Stimulated activated CD8-positive, alpha-beta memory T cell treated with anti-CD3 and anti-CD28 coated beads, Interleukin-7, amount 100 ng/mL, for 48 hours (primary cell): ENCODE measurements at places on chromosomes 5 and 9.

DNA sequence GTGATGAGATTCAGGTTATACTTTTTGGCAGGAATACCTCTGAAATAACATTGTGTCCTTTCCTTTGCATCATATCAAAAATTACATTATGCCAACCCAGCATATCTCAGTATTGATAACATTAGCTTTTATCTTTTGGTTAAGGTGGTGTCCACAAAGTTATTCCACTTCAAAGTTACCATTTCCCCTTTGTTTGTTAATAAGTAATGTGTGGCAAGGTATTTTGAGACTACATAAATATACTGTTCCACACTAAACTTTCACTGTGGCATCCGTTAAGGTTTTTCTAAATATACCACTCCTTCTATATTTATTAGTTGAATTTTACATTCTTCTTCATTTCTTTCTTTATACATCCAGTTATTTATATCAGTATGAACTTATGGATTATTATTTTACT lies 14.1 kb upstream of the ARHGEF37 start:
- DNase-seq, result no peak

GRCh38 chr9:76037587-76038225 lies 147.2 kb downstream of the PCSK5 start:
- DNase-seq, result no peak

- DNase-seq, result no peak
Observed at GRCh38 chr9:88072831-88073375, 65.4 kb downstream of the SPATA31C2 start.

DNA sequence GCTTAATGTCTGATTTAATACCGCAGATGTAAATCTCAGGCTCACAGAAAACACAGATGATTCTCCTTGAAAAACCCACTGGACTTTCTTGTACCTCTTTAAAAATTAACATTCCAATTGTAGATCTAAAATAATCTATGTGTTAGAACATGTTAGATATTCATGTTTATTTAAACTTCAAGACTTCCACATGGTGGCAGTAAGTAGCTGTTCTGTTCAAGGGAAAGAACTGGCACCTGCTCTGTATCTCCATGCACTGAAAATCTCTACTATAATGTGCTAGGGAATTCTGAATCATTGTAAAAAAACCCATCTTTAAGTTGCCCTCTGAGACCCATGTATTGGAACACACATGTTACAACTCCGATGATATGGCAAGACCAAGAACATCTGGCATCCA lies 366.9 kb downstream of the DMRTA1 start:
- no peak for DNase-seq

DNA sequence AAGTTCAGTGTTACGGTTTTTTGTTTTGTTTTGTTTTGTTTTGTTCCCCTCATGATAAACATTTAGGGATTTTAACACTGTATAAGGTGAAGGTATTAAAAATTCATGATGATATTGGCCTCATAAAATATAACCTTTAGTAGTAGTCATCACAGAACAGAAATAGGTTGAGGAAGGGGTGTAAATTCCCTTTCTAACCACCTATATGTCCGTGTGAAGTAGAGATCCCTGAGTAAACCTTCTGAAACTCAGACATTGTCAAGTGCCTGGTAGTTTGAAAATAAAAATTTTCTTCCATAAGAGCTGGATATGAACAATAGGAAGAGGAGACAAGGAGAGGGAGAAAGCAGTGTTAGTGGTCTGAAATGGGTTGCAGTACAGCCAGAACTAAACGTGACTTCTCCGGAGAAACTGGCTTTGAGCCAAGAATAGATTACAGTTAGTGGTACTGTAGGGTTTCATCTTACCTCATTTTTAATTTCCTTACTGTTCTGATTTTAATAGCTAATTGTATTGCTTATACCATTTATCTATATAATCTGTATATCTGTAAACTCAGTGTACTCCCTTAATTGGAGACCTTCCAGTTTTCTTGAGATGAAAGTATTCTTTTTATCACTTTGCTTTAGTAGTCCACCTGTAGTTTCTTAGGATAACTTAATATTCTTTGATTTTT lies 18.3 kb downstream of the UGCG start:
- no peak for DNase-seq

DNA sequence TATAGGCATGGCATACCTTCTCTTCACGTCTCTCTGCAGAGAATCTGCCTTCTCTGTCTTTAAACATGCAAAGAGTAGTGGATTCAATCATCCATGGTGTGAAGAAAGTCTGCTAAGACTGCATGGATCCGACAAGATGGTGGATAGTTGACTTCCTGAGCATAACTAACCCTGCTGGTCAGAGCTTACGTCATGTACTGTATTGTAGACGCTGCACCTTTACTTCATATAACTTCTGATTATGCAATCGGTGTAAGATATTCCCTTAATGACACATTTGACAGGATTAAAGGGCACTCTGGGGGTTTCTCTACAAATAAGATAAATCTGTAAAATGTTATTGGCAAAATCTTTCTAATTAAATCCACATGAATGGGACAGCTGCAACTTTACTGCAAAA lies 240.3 kb upstream of the NREP start:
- DNase-seq, result no peak

DNA sequence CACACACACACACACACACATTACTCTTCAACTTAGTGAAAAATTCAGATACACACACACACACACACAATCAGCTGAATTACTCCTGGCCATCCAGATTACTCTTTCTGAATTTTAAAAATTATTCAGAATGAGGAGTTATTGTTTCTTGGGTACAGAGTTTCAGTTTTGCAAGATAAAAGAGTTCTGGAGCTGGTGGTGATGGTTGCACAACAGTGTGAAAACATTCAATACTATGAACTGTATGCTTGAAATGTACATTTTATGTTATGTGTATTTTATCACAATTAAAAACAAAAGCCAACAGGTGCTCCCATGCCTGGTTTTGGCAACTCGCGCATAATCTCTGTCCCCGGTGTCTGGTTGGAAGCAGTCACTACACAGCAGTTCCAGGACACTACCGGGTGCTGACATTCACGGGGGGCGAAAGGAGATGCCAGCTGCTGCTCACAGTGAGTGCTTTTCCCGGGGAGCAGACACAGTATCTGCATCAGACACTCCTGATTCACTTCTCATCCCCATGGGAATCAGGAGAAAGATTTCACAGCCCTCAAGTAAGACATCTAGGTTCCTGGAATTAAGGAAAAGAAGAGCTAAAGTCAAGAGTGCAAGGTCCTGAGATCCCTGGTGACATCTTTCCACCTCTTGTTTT lies 55.7 kb downstream of the LHFPL2 start:
- DNase-seq, result no peak

DNA sequence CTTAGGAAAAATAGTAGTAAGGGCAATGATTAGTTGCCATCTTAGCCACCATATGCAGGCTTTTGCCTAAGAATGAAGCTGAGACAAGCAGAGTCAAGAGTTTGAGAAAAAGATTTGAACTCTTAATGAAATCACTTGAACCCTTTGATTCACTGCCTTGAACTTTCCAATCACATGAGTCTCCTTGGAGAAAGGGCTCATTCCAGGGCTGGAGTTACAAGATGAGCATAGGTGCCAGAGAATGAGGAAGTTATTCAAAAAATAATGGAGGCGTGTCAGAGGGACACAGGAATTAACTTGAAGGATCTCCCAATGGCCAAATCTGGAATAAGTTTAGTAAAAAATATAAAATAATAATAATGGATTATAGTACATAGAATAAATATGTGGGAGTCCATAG lies 35.3 kb downstream of the MAT2B start:
- no peak for DNase-seq

- DNase-seq, result no peak
Observed at GRCh38 chr5:160342413-160342941, 27.9 kb downstream of the C1QTNF2 start.

- DNase-seq, result no peak
Observed at GRCh38 chr5:94081088-94081487, 339.7 kb upstream of the POU5F2 start.

GRCh38 chr5:105168806-105169205 lies 1606.2 kb upstream of the NUDT12 start:
- DNase-seq, result no peak

GRCh38 chr9:128636024-128636390 lies 20.6 kb downstream of the DYNC2I2 start:
- DNase-seq, result no peak

- no peak for DNase-seq
Observed at GRCh38 chr5:107356891-107357290, 313.8 kb downstream of the EFNA5 start.

DNA sequence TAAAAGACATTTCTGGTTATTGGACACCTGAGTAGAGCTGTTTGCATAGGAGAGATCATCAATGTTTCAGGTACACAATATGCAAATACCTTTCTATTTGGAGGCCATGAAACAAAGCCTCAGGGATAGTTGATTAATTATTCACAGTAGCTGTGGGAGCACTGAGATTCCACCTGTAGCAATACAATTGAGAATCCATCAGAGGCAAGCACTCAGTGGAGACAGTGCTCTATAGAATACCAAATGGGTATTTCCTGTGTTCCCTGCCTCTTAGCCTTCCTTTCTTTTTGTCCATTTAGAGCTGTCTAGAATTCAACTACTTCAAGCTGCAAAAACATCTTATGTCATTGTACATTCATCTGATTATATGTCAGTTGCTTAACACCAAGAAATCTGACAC lies 1754.0 kb upstream of the ACO1 start:
- DNase-seq, result no peak

- no peak for DNase-seq
Observed at GRCh38 chr9:96483733-96484390, 33.9 kb downstream of the HABP4 start.
